Cardiac atrium fibroblast (primary cell): ENCODE measurements at places on chromosomes 12 and 14. TPM values are rescaled to one million over a fixed set of nuclear protein-coding genes. Genes with fewer than 3 reads are reported as not detected.

Gene GLIPR1
- 42.2 and 62.4 TPM in 2 replicates for total RNA-seq

Gene KRT79
- total RNA-seq, result not detected in 2 replicates

Gene HHIPL1
- 6.5 and 9.9 TPM in 2 replicates for total RNA-seq

Gene BEGAIN
- total RNA-seq, result under 0.01 TPM in 1 of 2 replicates, not detected in the other

Gene KERA
- not detected in 2 replicates for total RNA-seq

Gene RNASE7
- not detected in 2 replicates for total RNA-seq

Gene SIRT4
- total RNA-seq, result 1.1 TPM in 2 replicates

Gene TGM1
- 0.16 and 0.72 TPM in 2 replicates for total RNA-seq

Gene NYNRIN
- 6.3 and 11.7 TPM in 2 replicates for total RNA-seq

Gene ST8SIA1
- total RNA-seq, result 0.49 and 1.4 TPM in 2 replicates

Gene MAP1LC3B2
- not detected in 2 replicates for total RNA-seq

Gene OR4E2
- total RNA-seq, result not detected in 2 replicates

Gene NFE2
- 1.6 TPM in 1 of 2 replicates, not detected in the other for total RNA-seq

Gene GUCY2C
- not detected in 2 replicates for total RNA-seq

Gene KCNH5
- under 0.01 TPM in 1 of 2 replicates, not detected in the other for total RNA-seq

Gene GRIP1
- not detected in 2 replicates for total RNA-seq

Gene ARHGAP9
- under 0.01 and 2.9 TPM in 2 replicates for total RNA-seq

Gene TTC9
- 0.16 TPM in 1 of 2 replicates, not detected in the other for total RNA-seq

Gene MLEC
- total RNA-seq, result 70.2 and 85.1 TPM in 2 replicates

Gene LRRC10
- not detected in 2 replicates for total RNA-seq

Gene SNX6
- 170 and 179 TPM in 2 replicates for total RNA-seq

Gene CNIH1
- 270 and 298 TPM in 2 replicates for total RNA-seq

Gene FAIM2
- total RNA-seq, result 18.8 and 21.5 TPM in 2 replicates

Gene PYGL
- total RNA-seq, result 77.9 and 90.1 TPM in 2 replicates

Gene LRTM2
- not detected in 2 replicates for total RNA-seq

Gene CCDC197
- not detected in 2 replicates for total RNA-seq

Gene CCDC196
- not detected in 2 replicates for total RNA-seq

Gene PLA2G1B
- total RNA-seq, result not detected in 2 replicates

Gene ACOT4
- 0.49 and 1.4 TPM in 2 replicates for total RNA-seq

Gene CLEC1A
- 0.81 TPM in 1 of 2 replicates, not detected in the other for total RNA-seq

Gene SYT1
- total RNA-seq, result under 0.01 TPM in 1 of 2 replicates, not detected in the other

Gene RIPK3
- total RNA-seq, result 0.36 TPM in 1 of 2 replicates, not detected in the other

Gene COPS7A
- 85.7 and 96.7 TPM in 2 replicates for total RNA-seq

Gene HPD
- total RNA-seq, result 11.4 and 17.8 TPM in 2 replicates
